ENCODE measurements at places on chromosomes 4 and X.

GRCh38 chr4:88738180-88738579 is 40.6 kb upstream of the NAP1L5 start:
- DNase-seq: no peak

- DNase-seq: no peak
These were observed 46.9 kb downstream of the TMEM131L start for GRCh38 chr4:153512952-153513500.

GRCh38 chr4:78939667-78940008 is 400 bp upstream of the PAQR3 start:
- no peak for DNase-seq

DNA sequence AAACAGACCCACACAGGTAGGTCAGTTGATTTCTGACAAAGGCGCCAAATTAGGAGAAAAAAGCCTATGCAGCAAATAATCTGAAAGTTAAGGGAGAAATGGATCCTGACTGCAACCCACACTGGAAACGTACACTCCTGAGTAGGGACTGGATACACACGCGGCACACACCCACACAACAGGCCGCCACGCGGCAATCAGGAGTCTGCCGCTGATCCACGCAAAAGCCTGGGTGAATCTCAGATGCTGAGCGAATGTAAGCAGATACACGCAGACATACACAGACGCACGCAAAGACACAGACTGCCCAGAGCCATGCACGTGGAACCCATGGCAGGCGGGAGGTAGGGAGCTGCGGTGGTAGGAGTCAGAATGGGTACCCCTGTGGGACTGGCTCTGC is 21.7 kb downstream of the LRPAP1 start:
- no peak for DNase-seq

GRCh38 chr4:139642364-139642763 is 23.3 kb upstream of the MGST2 start:
- no peak for DNase-seq

GRCh38 chrX:110003167-110004156 is 548 bp downstream of the TMEM164 start:
- DNase-seq: no peak

GRCh38 chr4:20181926-20182325 is 69.8 kb upstream of the SLIT2 start:
- no peak for DNase-seq

Data from 8988T (cell line).